Tongue (tissue), 3 donors: ENCODE measurements at places on chromosomes 1 and 21. TPM values are rescaled to one million over a fixed set of nuclear protein-coding genes. Genes with fewer than 3 reads are reported as not detected.
A peak's percentile ranks its signal among the peaks of the same experiment; 100 is the strongest.

The NBPF10 gene
- 2.9 TPM for total RNA-seq

- no peak for DNase-seq
Observed at GRCh38 chr1:234188454-234188792, 184.8 kb upstream of the COA6 start.

DNA sequence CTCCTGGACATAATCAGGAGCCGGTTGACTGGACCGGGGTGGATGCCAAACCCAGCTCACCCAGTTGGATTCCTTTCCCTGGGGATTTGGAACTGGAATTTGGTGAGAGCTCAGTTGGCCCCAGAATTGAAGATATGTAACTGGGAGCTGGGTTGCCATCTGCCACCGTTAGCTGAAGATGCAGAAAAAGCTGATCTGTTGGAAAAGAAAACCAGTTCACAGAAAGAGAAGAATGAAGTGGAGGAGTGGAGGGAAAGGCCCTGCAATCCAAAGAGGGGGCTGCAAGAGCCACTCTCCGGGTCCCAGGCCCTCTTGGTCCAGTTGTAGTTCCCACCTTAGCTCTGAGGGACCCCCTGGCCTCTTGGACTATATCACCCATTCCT is 16.0 kb downstream of the TEX35 start:
- DNase-seq, result no peak

DNA sequence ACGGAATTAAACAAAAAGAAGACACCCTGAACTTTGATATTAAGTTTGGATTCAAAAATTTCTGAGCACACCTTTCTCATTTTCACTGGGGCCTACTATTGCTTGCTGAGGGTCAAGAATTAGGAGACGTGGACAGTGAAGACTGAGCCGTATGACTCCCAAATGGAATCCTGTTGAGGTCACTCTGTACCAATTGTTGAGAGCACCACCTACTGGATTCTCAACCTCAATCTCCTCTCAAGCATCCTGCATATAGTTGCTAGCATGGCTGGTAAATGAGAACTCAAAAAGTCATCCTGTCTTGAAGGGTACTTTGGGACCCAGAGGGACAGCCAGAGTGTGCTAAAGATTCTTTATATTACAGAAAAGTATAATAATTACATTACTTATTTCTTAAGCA is 20.2 kb upstream of the MTR start:
- peak; percentile 42 for DNase-seq

GRCh38 chr1:93680420-93681100 is 1.1 kb downstream of the BCAR3 start:
- peak; percentile 93 for DNase-seq

The TRIM46 gene
- 0.72 TPM for total RNA-seq

The CAMK1G gene
- not detected for total RNA-seq

GRCh38 chr21:40371329-40371728 is 475.6 kb downstream of the DSCAM start:
- no peak for DNase-seq

GRCh38 chr1:159831412-159832141 is 4.9 kb downstream of the SLAMF8 start:
- peak; percentile 32 for DNase-seq

GRCh38 chr1:33143698-33144097 is 38.1 kb downstream of the TRIM62 start:
- no peak for DNase-seq
